ENCODE measurements at places on chromosomes 16 and 17.

DNA sequence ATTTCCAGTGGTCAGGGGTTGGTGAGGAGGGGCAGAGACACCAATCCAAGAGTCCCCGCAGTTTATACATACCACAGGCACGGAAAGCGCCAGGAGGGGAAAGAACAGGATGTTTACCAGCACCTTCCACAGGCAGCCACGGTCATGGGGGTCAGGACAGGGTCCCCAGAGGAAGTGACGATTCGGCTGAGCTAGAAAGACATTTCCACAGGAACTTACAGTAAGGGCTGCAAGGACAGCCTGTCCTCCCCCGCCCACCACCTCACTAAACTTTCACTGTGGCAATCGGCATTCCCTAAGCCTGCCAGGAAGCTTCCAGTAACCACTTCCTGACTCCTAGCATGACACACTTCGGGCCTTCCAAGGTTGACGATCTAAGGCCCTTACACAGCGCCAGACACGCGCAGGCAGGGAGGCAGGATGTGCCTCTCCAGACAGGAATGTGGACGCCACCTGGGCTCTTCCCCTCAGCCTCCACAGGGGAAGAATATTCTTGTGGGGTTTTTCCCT is 1.2 kb upstream of the MT2A start:
- DNase-seq: no peak

GRCh38 chr17:36779550-36779949 is 157.7 kb upstream of the LHX1 start:
- no peak for DNase-seq

DNA sequence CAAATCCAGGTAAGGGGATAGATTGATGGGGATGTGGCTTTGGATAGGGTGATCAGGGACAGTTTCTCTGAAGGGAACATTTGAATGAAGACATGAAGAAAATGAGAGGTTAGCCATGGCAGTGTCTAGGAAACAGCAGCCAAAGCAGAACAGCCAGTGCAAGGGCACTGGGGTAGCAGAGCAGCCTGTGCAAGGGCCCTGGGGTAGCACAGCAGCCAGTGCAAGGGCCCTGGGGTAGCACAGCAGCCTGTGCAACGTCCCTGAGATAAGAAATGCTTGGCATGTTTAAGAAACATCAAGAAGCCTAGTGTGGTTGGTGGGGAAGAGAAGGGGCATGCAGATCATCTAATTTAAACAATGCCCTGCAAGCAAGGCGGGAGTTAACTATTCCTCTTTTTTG is 128.5 kb downstream of the IRX5 start:
- DNase-seq: no peak

DNA sequence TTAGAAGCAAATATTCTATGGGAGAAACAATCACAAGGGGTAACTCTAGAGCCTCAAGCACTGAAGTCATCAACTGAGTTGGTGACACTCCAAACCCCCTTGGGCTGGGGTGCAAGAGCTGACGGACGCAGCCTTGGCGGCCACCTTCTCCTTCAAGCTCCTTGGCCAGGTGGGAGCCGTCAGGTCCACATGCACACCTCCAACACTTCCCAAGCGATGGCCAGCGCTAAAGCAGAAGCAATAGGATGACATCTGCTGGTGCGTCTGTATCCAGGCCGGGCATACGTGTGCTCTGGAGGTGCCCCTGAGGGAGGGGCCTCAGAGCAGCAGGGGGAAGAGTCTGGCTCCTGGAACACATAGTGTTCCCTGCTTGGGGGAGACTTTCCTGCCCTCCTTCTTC is 12.2 kb upstream of the FOXJ1 start:
- no peak for DNase-seq

Data from CD4-positive, alpha-beta T cell treated with Interleukin-4 for 1 hour (primary cell).